ENCODE measurements at places on chromosomes 7 and 10.

DNA sequence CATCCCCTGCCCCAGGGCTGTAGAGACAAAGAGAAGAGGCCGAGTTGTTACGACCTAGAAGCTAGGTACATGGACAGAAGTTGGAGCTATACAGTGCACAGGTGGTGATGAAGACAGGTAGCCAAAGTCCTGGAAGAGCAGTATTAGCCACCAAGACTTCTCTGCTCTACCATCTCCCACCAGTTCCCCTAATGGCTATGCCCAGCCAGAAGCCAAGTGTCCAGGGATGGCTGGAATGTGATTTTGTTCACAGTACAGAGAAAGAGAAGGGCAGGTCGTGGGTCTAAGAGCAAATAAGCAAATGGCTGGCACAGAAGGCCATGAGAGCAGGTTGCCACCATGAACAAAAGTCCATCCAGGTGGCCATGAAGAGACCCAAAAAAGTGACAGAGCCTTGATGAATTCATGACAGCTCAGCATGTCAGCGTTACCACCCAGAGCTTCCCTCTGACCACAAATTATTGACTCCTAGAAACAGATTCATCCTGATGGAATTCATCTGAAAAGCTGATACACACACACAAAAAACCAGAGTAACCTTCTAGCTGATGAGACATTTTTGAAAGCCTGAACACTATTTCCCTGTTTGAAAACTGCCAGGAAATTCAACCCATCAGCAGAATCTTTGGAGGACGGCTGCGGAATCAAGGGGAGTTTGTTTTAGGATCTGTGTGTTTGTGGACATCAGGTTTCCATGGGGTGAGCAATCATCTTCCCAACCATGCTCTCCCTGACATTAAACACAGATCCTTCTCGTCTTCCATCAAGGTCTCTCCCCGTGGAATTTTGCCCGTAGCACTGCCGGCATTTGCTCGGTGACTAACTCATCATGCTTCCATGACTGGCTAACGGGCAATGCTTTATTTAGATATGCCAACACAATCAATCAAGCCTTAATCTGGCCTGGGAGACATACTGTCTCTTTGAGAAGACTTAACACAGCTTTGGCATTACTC lies 906.7 kb upstream of the AUTS2 start:
- DNase-seq, result no peak

GRCh38 chr7:159095979-159096411 lies 48.7 kb downstream of the VIPR2 start:
- no peak for DNase-seq

DNA sequence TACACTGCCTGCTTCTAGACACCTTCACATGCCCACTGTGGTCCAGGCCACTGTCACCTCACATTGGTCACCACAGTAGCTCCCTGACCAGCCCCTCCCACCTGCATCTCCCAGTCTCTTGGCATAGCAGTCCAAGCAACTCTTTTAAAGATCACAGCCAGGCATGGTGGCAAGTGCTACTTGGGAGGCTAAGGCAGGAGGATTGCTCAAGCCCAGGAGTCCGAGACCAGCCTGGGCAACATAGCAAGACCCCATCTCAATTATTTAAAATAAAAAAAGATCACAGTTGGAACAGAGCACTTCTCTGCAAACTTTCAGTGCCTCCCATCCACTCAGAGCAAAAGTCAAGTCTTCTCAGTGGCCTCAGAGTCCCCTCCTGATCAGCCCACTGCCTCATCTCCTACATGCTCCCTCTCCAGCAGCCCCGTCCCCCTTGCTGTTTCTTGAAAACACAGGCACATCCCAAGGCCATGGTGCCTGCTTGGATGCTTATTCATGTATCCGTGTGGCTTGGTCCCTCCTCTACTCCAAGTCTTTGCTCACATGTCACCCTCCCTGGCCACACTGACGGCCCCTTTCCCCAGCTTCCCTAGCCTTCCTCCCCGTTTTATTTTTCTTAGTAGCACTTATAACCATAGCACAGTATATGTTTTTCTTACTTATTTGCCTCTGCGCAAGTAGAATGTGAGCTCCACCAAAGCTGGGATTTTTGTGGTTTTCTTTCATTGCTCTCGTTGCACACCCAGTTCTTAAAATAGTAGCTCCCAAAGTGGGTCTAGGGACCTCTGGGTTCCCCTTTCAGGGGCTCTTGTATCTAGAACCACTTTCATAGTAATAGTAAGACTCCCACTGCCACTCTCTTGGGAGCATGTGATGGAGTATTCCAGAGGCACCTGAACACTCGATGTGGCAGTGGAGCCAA lies 19.5 kb downstream of the TSPAN15 start:
- DNase-seq, result no peak

- no peak for DNase-seq
Measured at GRCh38 chr7:5574770-5575269, 151.2 kb upstream of the TNRC18 start.

GRCh38 chr10:32893434-32893833 lies 64.6 kb downstream of the ITGB1 start:
- no peak for DNase-seq

DNA sequence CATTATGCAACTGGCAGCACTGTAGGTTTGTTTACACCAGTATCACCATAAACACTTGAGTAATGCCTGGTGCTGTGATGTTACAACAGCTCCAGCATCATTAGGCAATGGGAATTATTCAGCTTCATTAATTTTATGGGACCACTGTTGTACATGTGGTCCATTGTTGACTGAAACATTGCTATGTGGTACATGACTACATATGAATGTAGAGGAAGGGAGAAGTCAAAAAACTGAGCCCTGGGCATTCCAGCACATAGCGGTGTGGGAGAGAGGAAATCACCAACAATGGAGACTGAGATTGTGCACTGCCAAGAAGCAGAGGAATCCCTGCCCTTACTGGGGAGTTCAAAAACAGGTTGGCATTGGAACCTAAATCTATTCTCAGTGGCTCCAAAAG lies 89.0 kb downstream of the TRIM24 start:
- DNase-seq, result no peak

DNA sequence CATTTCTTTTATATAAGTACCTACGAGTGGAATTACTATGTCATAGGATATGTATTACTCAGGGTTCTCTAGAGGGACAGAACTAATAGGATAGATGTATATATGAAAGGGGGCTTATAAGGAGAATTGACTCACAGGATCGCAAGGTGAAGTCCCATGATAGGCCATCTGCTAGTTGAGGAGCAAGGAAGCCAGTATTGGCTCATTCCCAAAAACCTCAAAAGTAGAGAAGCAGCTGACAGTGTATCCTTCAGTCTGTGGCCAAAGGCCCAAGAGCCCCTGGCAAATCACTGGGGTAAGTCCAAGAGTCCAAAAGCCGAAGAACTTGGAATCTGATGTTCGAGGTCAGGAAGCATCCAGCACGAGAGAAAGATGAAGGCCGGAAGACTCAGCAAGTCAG lies 59.8 kb downstream of the GALNT17 start:
- no peak for DNase-seq

Measured in CD4-positive, alpha-beta T cell treated with Interleukin-15 for 4 hours (primary cell).